ENCODE measurements at places on chromosomes 3 and 15.

GRCh38 chr3:126442856-126443242, 32.8 kb downstream of the ZXDC start:
- DNase-seq, result no peak

GRCh38 chr15:22942306-22942855, 37.8 kb downstream of the CYFIP1 start:
- no peak for DNase-seq

DNA sequence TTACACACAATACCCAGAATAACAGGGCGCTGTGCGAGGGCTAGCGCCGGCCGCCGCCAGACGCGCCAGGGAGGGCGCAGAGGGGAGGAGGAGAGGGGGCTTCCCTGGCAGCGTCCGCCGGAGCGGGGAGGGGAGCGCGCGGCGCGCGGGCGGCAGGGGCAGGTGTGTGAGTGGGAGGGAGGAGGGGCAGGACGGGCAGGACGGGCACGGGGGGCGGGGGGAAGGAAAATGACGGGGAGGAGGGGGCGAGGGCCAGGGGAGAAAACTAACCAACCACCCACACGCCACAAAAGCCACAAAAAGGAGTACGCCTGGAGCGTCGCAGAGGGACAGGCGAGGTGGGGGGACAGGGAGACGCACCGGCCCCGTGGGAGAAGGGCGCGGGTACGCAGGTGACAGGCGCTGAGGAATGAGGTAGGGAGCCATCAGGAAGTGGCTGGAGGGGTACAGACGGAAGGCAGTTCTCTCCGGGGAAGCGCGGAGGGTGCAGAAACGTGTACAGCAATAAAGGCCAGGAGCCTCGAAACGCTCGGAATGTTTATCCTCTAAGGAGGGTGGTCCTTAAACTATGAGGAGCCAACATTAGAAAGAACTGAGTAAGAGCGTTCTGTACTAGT, 610 bp upstream of the SATB1 start:
- peak; percentile 27 for DNase-seq

DNA sequence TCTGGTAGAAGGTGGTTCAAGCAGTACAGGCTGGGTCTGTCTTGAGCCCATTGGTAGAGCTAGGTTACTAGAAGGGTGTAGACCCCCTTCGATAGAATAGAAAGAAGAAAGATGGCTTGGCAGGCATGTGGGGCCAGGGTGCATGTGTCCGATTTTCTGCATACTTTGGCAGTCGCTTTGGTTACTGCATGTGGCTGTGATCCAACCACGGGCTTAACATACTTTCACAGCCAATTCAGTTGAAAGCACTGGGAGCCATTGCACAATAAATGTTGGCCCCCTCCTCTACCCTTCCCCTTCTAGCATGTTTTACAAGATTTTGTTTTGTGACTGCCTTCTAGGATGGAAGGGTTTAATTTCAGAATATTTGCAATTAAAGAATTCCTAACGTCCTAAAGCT, 7.2 kb downstream of the ARID3B start:
- no peak for DNase-seq

GRCh38 chr3:176814285-176814684, 383.0 kb downstream of the TBL1XR1 start:
- DNase-seq, result peak; percentile 20

GRCh38 chr3:73614419-73614818, 10.3 kb downstream of the PDZRN3 start:
- DNase-seq, result no peak

- no peak for DNase-seq
Observed at GRCh38 chr15:85532689-85533088, 152.3 kb downstream of the AKAP13 start.

GRCh38 chr3:15428539-15428938, 1.1 kb downstream of the EAF1 start:
- DNase-seq, result no peak

- no peak for DNase-seq
Observed at GRCh38 chr15:35929740-35930444, 383.9 kb upstream of the DPH6 start.

DNA sequence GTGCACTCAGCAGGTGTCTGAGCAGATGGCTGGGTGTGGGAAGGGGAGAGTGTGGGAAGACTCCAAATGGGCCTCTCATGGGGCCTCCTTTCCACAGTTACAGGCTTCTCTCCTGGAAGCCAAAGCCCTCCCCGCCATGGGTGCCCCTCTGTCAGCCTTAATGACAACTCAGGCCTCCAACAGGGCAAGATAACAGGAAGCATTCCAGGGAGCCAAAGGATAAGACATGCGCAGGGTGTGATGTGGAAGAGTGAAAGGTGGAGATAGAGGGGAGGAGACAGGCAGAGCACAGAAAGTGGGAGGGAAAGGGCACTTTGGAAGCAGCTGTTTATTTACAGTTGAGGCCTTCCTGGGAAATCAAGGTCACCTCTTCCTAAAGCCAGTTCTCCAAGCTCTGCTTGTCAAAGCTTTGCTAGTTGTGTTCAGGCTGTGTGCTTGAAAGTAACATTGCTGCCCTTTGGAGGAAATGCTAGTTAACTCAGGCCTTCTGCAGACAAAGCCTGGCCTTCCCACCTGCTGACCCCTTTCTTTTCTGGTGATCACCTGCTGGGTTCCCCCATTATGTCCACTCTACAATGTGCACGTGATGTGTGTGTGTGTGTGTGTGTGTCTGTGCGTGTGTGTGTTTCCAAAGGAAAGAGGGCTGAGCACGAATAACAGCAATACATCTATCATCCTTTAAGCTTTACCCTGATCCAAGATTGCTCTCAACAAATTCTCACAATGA, 35.2 kb upstream of the SMAD3 start:
- no peak for DNase-seq

GRCh38 chr3:123099331-123100192, 32.7 kb downstream of the PDIA5 start:
- no peak for DNase-seq
